ENCODE measurements at places on chromosomes 1 and 21.

- no peak for DNase-seq
These were observed 867.8 kb downstream of the TTLL7 start for GRCh38 chr1:83130886-83131691.

DNA sequence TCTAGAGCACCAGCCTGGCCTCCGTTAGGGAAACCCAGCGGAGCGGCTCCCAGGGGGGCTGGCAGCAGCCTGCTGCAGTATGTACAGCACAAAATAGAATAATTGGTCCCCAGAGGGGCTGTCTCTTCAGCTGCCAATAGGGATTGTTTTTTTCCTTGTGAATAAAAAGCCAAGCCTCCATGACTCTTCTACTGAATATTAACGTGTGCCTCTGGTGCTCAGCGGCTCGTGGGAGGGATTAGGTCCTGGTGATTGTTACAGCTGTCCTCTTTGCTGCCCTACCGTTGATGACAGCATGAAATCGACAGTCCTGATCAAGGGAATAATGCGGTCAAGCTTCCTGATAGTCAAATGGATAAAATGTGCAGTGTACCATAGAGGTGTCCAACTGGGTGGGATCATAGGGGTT is 190.7 kb upstream of the RUNX1 start:
- DNase-seq: no peak

DNA sequence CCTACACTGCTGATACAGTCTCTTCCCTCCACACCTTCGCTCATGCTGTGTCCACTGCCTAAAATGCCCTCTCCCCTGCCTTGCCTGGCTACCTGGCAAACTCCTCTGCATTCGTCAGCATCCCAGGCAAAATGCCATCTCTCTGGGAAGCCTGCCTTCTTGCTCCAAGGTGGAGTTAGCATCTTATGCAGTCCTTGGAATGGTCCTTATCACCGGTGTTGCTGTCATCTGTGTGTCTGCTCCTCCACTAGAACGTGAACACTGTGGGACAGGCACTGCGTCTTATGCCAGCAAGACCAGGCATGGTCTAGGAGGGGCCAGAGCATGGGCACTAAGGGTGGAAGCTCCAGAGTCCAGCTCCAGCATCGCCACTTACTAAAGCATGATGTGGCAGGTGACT is 211.8 kb downstream of the MATN1 start:
- DNase-seq: no peak

- DNase-seq: no peak
These were observed 21.9 kb downstream of the ERG start for GRCh38 chr21:38476385-38476784.

- no peak for DNase-seq
These were observed 22.0 kb downstream of the IVNS1ABP start for GRCh38 chr1:185295091-185295490.

DNA sequence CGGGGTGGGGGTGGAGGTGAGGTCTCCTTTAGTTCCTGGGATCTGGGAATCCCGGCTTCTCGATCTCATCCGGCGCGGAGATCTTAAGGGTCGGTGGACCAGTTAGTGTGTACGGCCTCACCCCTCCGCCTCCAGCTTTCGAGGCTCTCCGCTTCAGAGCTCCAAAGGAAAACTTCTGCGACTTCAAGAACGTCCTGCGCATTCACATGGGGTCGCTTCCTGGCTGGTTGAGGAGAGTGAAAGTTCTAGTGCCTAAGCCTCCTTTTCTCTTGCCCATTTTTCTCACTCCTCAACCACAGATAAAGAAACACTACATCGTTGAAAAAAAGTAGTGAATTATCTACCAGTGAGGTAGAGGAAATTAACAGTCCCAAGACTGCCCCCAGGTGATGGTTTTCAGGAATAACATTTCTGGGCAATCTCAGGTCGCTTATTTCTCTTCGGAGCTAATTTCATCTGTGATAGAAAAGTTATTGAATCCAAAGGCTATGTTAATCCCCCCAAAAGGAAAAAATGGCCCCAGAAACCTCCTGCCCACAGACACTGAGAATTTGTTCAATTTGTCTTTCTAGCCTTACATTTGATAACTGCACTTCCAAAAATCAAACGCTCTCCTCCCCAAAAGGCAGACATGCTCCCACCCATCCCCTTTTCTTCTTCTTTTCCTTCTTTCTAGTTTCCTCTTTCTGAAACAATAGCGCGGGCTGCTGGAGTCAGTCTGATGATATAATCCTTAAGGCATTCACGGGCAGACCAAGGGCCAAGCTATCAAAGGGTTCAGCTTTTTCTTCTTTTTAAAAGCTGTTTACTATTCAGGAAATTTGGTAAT is 20.6 kb upstream of the TBX15 start:
- DNase-seq: no peak

DNA sequence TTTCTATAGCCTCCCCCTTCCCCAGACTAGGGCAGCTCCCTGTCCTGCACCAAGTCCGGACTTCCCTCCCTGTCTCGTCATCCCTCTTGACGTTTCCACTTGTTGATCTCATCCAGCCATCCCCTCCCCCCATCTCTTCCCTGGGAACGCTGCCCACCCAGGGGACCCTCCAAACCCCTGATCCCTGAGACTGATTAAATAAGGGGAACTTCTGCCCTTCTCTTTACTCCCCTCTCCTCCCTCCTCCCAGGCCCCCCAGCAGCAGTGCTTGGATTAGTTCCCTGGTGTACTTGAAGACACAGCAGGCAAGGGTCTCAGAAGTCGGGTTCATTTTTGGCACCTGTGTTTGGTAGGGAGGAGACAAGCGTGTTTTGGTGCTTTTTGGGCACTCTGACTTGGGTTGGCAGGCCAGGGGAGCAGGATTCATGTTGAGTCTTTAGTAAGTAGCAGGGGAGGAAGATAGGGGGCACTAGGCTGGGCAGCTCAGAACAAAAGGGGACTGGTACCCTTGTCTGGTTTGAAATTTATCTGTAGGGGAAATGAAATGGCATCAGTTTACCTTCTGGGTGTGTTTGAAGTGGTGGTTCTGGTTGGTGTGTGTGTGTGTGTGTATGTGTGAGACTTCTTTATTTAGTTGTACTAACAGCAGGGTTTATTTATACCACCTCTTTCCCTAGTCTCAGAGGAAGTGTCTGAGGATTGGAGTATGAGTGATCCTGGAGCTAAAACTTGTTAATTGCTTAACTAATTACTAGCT is 11.1 kb downstream of the VANGL2 start:
- no peak for DNase-seq

- DNase-seq: no peak
These were observed 425.4 kb downstream of the ADGRL2 start for GRCh38 chr1:82226186-82226505.

DNA sequence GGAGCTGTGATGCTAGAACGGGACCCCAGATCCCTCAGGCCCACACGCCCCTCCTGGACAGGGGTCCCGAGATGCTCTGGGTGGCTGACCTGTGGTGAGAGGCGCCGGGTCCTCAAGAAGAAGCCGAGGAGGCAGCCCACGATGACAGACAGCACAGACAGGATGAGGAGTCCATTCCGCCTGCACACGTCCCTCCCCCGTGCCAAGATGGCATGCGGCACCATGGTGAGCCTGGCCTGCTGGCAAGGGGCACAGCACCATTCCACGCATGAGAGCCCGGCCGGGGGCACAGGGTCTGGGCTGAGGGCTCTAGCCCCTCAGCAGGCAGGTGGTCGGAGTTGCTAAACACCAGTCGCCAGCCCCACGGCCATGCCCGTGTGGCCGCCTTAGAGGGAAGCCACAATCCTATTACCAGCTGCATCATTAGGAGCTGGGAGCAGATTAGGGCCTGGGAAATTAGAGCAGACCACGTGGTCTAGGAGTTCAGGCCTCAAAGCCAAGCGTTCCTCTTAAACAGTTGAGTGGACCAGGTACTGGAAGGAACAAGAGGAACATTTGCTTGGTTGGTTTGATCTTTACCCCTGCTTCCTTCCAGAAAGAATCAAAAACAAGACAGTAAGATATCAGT is at the start of gene SLC1A7:
Gene SLC1A7, minus strand, starts transcription at position 413 of the 628 bp plus-strand sequence. Its CDS starts 189 bp downstream, at position 224.
- no peak for DNase-seq

- no peak for DNase-seq
These were observed 303.2 kb downstream of the LMX1A start for GRCh38 chr1:165053351-165053750.

DNA sequence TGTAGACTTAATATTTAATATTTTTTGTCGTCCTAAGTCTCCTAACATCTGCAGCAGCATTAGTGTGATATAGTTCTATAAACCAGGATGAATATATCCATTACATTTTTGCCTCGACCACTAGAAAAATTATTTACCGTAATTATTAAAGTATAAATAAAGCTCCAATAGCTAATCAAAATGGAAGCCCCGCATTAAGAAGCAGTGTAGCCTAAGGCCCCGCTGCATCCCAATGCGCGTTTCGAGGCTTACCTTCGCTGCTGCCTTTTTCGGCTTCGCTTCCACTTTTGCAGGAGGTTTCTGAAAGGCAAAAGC is 891 bp downstream of the HMGN1 start:
- no peak for DNase-seq

DNA sequence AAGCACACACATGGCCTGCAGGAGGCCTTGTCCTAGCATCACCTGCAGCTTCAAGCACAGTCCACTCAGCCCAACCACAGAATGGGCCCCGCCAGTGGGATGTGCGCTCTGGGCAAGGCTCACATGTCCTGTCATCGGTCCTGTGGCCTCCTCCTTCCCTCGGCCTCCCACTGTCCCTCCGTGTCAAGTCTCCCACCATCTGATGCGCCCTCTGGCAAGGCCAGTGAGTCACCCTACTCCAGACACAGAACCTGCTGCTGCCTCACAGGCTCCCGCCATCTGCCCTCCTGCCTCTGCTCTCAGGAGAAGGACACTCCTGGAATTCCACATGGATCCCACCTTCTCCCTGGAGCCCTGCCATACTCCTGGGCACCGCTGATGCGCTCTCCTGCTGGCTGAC is 14.2 kb downstream of the KCNAB2 start:
- DNase-seq: no peak

GRCh38 chr1:206702803-206703202 is 18.1 kb downstream of the MAPKAPK2 start:
- no peak for DNase-seq

GRCh38 chr21:46188226-46189212 is 4.3 kb upstream of the SPATC1L start:
- DNase-seq: no peak

DNA sequence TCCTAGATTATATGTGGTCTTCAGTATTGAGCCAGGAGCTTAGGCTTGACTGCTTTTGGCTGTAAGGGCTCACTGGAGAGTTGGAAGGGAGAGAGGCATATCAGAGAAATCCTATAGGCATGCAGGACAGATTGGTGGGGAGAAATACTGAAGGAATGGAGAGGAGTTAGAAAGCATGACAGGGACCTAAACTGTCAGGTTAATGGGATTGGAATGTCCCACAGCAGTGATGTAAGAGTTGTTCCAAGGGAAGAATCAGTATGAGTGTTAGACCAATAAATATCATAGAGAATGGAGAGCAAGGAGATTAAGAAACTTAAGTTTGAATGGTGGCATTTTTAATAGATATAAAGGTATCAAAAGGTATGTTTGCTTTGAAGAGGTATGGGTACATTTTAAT is 39.7 kb downstream of the SLC35A3 start:
- no peak for DNase-seq
